Activated T-cell treated with anti-CD3 and anti-CD28 coated beads, Interleukin-2, amount 50 U/mL, for 1 hour (primary cell): ENCODE measurements at places on chromosomes 1 and 21.

DNA sequence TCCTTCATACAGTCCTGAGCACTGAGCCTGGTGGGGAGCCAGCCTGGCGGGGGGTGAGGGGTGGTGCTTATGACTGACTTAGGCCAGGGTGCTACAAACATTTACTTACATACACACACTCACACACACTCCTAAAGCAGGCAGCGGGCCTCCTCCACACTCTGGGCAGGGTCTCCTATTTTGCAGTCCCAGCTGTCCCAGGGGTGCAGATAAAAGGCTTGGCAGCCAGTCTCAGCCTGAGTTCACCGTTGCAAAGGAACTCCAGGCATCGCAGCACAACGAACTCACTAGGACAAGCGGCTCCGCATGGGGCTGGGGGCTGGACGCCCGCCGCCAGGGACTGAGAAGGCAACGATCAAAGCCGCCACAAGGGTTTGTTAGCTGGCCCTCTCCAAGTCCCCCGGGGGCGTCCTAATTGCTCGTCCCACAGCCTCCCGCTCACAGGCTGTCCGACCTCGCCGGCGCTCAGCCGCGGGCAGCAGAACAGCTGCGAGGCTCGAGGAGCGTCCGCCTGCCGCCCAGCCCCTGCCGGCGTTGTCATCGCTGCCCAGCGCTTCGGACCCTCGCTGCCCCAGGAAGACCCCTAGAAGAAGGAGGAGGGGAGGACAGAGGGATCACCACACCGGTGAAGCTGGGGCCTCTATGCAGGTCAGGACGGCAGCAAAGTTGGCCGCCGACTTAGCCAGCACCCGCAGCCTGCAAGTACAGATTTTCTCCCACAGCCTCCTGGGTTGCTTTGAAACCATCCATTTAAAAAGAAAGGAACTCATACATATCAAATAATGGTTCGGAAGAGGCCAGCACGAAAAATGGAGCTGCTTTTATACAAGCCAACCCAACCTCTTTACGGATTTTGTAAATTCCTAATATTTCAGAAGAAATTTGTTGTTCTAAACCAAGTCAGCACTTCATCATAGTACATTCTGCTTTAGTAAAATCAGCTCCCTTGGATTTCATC is 6.2 kb downstream of the BARHL2 start:
- no peak for DNase-seq

DNA sequence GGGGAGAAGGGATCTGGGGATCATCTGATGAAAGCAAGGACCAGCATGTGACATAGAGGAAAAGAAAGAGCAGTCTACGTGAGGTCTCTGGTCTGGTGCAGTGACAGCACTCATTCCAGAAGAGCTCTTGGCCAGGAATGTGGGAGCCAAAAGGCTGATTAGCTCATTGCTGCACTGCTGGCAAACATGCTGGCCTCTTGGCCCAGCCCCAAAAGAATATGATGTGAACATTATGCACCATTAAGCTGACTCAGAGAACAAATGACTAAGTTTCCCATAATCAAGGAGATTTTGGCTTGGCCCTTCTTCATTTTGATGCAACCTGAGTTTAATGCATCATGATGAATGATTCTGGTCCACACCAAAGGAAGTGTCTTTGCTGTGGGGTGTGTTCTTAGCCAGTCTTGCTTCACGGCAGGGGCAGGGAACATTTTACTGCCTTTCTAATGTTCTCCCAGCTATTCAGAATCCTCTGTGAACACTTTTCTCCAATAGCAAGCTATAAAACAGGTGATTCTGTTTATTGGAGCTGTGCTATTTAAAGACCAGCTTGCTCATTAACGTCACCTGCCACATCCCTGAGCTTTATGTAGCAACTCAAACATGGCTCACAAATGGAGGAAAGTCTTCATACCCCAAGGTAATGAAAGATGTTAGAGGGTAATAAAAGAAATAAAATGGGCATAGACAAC is 55.1 kb downstream of the PCBP3 start:
- no peak for DNase-seq

DNA sequence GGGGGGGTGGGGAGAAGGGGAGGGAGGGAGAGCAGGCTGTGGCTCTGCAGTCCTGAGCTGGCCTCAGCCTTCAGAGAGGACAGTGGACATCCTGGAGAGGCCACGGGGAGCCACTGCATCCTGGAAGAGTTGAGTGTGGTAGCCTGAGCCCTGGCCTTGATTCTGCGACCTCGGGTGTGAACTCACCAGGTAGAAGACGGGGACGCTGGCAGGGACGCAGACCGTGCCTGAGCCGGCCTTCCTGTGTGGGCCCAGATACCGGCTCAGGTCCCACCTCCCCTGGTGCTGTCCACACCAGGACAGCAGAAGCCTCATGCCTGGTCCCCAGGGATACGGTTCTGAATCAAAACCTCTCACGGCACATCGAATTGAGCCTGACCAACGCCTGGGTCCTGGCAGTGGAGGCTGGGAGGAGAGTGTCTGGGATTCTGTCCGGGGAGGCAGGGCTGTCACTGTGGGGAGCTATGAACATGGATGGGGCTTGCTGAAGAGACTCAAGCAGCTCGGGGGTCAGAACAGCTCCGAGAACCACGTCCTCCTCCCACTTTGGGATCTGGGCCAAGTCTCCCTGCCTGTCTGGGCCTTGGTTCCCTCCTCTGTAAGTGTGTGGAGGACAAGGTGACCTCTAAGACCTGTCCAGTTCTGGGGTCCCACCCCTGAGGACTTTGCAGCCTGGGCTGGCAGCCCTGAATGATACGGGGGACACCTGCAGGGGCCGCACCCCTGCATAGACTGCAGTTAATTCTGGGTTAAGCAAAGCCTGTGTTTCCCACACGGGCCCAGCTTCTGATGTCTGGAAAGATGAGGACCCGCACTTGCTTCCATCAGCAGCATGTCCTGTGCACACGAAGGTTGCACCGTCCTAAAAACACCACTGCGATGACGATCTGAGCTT is 30.4 kb downstream of the RRP1 start:
- no peak for DNase-seq

DNA sequence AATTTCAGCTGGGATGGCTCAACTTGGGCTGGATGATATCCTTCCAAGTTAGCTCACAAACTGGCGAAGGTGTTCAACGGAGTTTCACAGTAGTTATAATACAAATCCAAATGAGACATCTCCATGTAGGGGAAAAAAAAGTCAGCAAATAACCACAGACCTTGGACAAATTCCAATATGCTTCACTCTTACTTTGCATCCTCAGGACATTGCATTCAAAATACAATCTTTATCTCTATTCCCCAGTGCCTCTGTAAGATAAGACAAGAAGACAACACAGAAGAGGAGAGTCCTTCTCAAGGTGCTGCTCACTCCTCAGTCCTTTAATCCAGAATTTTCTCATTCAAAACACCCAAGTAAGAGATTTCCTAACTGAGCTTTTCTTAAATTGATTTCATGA is 1797.7 kb downstream of the MRPL39 start:
- DNase-seq, result no peak

GRCh38 chr1:108551137-108551862 is 8.6 kb upstream of the EEIG2 start:
- no peak for DNase-seq

DNA sequence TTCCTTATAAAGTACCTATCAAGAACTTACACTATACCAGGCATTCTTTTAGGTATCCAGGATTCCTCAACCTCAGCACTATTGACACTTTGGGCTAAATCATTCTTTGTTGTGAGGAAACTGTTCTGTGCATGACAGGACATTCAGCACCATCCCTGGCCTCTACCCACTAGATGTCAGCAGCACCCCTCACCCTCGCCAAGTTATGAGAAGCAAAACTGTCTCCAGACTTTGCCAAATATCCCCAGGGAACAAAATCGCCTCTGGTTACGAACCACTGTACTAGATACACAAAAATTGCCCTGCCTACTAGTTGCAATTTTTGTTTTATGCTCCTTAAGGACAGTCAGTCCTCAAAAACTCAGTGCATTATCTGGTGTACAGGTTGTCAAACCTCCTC is 35.7 kb downstream of the PALMD start:
- no peak for DNase-seq

DNA sequence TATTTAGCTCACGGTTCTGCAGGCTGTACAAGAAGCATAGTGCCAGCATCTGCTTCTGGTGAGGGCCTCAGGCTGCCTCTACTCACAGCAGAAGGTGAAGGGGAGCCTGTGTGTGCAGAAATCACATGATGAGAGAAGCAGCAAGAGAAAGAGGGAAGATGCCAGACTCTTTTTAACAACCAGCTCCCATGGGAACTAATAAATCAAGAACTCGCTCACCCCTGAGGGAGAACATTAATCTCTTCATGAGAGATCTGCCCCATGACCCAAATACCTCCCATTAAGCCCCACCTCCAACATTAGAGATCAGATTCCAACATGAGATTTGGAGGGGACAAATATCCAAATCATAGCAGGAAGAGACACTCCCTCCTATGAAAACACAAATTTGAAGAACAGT is 74.1 kb downstream of the OLFML2B start:
- DNase-seq, result no peak

DNA sequence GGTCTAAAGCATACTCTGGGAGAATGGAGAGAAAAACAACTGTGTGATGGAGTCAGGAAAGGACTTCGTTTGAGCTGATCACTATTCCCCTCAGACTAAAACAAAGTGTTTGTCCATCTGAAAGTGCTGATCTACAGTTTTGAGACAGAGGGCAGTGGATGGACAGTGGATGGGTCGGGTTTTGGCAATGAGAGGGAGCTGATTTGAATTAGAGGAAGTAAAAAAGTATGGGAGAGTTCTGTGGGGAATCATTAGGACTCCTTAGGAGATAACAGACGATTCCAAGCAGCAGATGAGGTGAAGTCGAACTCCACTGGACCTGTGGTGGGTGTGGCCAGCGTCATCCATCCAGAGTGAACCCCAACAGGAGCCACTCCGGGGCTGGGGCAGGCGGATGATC is 62.3 kb downstream of the PTGS2 start:
- DNase-seq, result no peak

DNA sequence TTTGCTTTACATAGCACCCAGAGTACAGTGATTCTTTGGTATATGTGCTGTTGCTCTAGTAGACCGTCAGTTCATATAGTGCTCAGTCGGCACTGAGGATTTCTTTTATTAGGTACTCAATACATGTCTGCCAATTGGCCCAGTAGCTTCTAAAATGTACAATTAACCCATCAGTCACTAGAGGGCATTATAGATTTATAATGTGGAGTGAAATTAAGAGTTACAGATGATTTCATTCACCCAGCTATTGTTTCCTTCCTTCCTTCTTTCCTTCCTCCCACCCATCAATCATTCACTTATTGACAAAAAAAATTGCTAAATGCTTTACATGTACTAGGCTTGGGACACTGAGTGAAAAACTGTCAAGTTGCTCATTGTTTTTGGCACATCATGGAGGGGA is 263.6 kb upstream of the USP24 start:
- DNase-seq, result no peak
